Renal cortex interstitium (tissue), 15 donors: ENCODE measurements at places on chromosomes 12 and 14. TPM values are rescaled to one million over a fixed set of nuclear protein-coding genes. Genes with fewer than 3 reads are reported as not detected.
A peak's percentile ranks its signal among the peaks of the same experiment; 100 is the strongest.

DNA sequence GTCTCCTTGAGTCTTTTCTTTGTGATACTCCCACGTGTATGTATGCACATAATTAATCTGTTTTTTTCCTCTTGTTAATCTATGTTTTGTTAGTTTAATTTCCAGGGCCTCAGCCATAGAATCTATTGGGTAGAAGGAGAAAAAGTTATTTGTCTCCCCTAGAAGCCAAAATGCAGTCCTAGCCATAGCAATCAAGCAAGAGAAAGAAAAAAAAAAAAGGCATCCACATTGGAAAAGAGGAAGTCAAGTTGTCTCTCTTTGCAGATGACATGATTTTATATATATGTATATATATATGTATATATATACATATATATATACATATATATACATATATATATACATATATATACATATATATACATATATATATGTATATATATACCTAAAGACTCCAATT, 25.4 kb upstream of the ETV6 start:
- DNase-seq, result no peak

- peak; percentile 35 for DNase-seq
Observed at GRCh38 chr14:21382886-21383847, 652 bp downstream of the SUPT16H start.

DNA sequence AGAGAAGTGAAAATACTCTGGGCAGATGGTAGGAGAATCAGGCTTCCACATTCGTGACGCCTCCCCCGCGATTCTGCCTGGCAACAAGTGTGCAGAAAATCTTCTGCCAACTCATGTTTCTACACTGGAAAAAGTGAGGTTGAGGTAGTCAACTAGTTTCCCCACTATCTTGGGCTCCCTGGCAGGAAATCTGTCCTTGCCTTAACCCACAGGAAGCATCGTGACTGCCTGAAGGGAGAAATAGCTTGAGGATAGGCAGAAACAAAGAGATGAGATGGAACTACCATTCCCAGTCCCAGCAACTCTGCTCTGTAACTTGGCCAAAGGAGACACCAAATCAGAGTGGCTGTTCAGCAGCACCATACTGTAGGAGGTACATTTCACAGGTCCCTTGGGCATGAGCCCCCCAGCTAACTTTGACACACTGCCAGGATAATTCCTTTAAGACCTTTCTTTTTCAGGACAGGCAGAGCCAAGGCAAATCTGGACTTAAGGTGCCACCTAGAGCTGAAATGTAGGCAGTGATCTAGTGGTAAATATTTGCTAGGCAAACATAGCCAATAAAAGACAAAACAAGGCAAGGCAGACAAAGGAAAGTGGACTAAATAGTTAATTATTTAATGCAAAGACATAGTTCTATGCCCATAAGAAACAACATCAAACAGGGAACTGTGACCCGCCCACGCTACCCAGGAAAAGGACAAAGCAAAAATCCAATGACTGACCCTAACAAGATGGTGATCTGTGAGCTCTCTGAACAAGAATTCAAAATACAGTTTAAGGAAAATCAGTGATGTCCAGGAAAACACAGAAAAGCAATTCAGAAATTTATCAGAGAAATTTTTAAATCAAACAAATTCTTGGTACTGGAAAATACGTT, 205.1 kb downstream of the PTPRO start:
- DNase-seq, result no peak

DNA sequence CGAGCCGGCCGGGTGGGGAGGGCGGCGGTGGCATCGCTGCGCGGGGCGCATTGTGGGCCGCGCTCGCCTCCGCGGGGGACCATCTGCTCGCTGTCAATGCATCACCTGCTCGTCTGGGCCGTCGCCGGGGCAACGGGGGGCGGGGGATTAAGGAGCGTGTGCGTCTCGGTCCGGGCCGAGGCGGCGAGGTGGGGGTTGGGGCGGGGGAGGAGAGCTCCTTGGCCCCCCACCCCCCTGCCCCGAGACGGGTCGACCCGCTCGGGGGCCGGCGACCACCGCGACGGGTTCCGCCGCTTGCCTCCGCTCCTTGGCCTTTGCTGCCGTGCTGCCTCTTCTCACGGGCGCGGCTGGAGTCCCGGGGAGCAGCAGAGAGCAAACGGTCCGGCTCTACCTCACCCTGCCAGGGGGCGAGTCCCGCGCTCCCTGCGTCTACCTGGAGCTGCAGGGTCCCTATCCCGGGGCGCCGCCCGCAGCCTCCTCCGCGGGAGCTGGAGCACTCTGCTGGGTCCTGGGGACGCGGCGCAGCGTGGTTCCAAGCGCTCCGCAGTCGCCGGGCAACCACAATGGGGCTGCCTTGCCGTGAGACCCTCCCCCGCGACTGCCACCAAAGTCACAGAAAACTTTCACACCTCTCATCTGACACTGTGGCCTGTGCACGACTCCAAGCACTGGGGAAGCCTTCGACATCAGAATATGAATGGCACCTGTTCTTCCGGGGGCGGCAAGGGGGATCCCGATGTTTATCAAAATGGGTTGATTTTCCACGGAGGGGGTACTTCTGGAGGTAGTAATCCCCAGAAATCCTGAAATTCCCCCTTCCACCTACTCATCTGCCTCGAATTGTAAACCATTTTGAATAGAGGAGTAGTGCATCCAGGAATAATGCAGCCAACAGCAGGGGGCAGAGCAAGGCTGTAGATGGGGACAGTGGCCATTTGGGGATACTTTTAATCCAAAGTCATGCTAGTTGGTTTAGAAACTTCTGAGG, at the start of gene C12orf42:
C12orf42 (minus strand) TSS at position 500 of the 988 bp plus-strand sequence. CDS start 17,542 bp downstream, outside the sequence.
- DNase-seq, result peak; percentile 40

DNA sequence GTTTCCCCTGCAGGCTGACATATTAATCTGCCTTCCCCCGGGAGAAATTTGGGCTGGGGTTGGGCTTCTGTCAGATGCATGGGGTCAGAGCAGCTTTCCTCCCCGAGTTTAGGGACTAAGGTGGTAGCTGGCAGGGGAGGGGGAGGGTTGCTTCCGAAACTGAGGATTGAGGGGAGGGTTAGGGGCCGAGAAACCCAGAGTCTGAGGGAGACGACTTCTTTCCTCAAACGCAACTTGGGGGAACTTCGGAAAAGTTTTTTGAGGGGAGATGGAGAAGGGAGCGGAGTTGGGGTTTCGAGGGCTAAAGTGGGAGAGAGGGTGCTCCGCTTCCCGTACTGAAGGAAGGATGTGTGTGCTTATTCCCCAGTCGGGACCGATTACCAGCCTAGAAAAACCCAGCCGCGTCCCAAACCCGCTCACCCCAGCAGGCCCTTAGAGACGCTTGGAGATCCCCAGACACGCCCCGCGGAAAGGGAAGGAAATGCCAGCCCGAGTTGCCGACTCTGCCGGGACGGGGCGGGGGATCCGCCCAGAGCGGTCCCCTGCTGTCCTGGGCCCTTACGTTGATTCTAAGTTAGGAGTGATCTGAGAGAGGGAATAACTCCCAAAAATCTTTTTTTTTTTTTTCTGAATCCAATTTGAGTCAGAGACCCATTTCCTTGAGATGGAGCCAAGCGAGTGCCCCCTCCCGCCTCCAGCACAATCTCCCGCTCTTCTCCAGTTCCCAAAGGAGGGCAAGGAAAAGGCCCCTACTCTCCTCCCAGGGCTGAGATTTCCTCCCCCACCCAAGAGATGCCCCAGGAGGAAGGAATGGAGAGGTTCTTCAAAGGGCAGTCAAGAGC, 61.9 kb downstream of the SMUG1 start:
- DNase-seq, result no peak

GRCh38 chr12:53070877-53071492, 8.2 kb downstream of the SPRYD3 start:
- DNase-seq, result no peak

- DNase-seq, result no peak
Observed at GRCh38 chr12:56933826-56934625, at the start of gene SDR9C7. TSS of gene SDR9C7 (minus strand) at chr12:56934408. CDS start at chr12:56934261, 147 bp downstream.

GRCh38 chr14:105576525-105577088, 50.2 kb downstream of the TMEM121 start:
- DNase-seq, result no peak

GRCh38 chr12:24479131-24479530, 469.8 kb downstream of the BCAT1 start:
- DNase-seq, result no peak

DNA sequence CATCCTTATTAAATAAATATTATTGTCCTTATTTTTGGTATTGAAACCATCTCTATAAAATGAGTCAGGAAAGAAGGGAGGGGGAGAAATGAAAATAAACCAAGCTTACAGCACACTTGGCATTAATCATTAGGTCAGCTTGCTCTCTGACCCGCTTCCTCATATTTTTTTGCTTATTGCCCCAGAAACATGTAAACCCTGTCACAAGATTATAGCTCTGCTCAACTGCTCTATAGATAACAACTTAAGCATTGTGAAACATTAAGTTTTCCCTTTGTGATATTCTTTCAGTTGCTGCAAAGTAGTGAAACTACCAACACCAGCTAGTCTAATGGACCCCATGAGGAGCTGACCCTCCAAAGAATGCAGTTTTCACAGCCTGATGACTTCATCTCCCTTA, 819.5 kb downstream of the SLC16A7 start:
- no peak for DNase-seq

GRCh38 chr12:18690653-18691052, 47.2 kb downstream of the PLCZ1 start:
- no peak for DNase-seq

DNA sequence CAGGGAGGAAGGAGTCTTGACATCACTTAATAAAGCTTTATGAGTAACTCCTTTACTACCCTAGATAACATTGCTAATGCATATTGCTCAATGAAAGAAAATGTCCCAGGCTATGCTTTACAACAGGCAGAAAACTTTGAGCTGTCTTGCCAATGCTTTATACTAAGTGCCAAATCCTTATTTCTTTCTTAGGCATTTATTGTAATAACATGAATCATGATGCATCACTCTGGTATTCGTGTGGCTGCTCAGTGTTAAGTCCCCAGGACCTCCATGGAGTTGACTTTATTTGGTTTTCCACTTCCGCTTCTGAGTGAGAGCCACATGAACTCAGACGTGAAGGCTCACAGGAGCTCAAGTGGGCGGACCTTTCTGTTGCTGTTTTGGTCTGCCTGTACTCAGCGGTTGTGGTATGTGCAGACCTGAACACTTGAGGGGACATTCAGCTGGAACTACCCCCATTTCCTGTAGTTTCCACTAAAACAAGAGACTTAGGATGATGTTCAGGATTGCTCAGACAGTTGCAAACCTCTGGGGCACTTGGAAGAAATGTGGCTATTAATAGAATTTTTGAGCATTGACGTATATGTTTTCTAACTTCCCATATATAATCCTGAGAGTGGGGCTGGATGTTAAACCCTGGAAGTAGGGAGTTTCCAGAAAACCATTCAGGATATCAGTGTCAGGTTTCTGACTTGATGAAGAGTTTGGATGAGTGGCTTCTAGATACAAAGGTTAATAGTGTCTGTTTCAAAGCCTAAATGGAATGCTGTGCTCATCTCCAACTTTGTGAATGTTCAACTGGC, 258.6 kb downstream of the MSRB3 start:
- no peak for DNase-seq

DNA sequence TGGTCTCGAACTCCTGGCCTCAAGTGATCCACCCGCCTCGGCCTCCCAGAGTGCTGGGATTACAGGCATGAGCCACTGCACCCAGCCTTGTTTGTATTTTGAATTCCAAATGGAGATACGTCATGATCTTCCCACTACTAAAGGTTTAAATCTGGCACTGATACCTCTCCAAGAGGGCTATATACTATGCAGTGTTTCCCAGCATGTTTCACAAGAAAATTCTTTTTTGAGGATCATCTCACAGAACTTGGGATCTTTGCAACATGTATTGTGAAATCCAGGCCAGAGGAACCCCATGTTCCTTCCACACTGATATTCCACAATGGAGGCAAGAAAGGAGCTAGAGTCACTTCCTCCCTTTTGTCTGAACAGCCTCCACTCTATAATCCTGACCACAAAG, 112.7 kb downstream of the NT5DC3 start:
- DNase-seq, result no peak

- DNase-seq, result no peak
Observed at GRCh38 chr12:52691076-52691840, 11.1 kb upstream of the KRT1 start.

The TC2N gene
- 34.9 TPM for polyA plus RNA-seq

The GPHN gene
- 77.8 TPM for polyA plus RNA-seq

- DNase-seq, result no peak
Observed at GRCh38 chr12:103560604-103561101, 26.4 kb upstream of the STAB2 start.

DNA sequence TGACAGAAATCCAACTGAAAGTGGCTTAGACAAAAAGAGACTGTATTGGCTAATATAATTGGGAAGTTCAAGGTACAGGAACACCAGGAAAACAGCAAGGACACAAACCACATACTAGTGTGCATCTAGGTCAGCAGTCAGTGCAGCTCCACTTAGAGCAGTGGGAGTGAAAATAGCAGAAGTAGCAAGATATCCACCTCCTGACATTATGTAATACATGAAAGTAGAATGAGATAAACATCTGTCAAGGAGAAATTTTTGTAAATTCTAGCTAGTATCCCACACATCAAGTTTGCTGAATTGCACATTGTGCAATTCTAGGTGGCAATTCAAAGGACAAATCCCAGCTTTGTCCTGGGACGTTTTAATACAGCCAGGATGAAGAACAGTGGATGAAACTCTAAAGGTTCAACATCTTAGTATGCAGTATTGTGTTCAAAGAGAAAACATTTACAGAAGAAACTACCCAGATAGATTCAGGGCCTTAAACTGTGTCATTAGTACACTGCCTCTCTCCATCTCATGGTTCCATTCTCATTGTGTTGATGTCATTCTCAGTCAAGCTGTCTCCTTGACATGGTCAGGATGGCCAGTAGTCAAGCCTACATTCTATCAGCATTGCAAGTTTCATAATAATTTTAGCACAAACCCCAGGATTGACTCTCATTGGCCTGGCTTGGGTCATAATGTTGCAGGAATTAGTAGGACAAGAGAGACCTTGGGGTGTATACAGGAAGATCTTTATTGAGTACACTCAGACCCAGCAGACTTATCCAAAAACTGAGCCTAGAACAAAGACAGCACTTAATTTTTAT, 56.8 kb downstream of the SDR9C7 start:
- no peak for DNase-seq

DNA sequence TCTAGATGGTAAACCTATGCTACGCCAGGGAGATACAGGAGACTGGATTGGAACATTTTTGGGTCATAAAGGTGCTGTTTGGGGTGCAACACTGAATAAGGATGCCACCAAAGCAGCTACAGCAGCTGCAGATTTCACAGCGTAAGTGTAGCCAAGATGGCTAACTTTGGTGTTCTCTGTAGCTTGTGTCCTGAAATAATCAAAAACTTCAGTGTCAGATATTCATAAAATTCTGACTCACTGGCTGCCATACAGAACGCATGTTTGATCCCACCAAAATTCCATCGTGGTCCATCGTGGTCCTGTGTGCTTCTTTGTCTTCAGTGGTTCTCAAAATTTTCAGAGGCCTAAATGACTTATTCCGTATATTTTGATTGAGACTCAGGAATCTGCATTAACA, 1.3 kb downstream of the STRAP start:
- DNase-seq, result no peak

DNA sequence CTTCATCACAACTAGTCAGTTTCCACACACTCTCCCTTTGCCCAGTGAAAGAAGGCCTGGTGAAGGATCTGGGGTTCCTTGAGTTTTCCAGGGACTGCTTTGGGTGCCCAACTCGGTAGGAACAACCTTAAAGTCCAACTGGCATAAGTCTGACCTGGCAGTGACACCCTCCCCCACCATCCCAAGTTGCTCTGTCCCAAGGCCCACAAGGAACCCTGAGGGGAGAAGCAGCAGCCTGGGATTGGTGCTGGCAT, 1.6 kb downstream of the KMT2D start:
- no peak for DNase-seq

The B4GALNT1 gene
- 0.84 TPM for polyA plus RNA-seq

GRCh38 chr12:68509242-68509641, 101.5 kb upstream of the RAP1B start:
- DNase-seq, result no peak

- no peak for DNase-seq
Observed at GRCh38 chr14:61047021-61047420, 66.0 kb downstream of the SLC38A6 start.
